EL (cell line): ENCODE measurements at places on chromosomes 16 and 17.
A peak's percentile ranks its signal among the peaks of the same experiment; 100 is the strongest.

DNA sequence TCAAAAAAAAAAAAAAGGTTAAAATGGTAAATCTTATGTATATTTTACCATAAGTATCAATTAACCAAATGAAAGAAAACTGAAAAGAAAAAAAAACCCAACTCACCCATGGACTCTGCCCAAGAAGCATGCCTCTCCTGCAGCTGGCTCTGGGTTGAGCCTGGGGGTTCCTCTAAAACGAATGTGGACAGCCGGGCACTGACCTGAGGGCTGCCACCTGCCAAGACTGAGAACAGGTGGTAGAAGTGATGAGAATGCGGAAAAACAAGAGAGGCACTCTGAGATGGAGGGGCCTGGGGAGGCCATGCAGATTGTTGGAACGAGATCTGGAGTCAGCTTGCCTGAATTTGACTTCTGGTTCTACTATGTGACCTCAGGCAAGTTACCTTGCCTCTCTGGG, 85.5 kb upstream of the MSI2 start:
- DNase-seq: no peak

- DNase-seq: no peak
Observed at GRCh38 chr17:75475144-75475835, 18.9 kb downstream of the TMEM94 start.

- peak; percentile 88 for DNase-seq
Observed at GRCh38 chr16:17389384-17389783, 81.4 kb downstream of the XYLT1 start.

GRCh38 chr17:31148205-31148604, 53.4 kb downstream of the NF1 start:
- peak; percentile 41 for DNase-seq

GRCh38 chr16:53740476-53740875, 36.5 kb downstream of the FTO start:
- DNase-seq: no peak

- no peak for DNase-seq
Observed at GRCh38 chr17:21078016-21078780, 35.4 kb upstream of the USP22 start.

DNA sequence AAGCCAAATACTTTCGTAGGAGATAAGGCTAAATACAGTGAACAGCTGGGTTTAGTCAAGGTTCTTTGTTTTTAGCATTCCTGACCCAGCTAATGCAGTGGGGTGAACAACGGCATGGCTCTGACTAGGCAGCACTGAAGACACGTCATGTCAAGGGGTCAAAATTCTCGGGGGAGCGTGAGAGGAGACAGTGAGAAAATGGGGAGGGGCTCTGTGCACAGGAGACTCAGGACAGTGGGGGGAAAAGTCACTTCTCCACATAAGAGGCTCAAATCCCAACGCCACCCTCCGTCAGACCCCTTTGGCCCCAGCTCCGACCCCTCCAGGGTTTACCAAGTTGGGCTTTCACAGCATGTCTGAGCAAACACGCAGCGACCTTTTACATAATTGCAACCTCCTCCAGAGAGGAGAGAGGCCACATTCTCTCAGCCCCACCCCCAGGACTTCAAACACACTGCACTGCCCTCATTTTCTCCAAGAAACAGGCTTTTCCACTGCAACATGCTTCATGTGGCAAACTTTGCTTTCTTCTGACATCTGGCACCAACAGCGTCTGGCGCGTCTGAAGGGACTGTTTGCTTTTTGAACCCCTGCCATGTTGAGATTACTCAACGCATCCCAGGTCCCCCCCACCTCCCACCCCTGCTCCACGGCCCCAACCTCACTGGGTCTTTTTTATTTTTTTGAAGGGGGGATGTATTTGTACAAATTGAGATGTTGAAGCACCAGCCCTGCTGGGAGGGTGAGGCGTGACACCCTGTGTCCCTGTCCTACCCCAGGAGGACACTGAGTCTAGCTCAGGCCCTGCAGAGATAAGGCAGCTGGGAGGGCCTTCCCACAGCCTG, 30.0 kb downstream of the AXIN2 start:
- DNase-seq: peak; percentile 31

DNA sequence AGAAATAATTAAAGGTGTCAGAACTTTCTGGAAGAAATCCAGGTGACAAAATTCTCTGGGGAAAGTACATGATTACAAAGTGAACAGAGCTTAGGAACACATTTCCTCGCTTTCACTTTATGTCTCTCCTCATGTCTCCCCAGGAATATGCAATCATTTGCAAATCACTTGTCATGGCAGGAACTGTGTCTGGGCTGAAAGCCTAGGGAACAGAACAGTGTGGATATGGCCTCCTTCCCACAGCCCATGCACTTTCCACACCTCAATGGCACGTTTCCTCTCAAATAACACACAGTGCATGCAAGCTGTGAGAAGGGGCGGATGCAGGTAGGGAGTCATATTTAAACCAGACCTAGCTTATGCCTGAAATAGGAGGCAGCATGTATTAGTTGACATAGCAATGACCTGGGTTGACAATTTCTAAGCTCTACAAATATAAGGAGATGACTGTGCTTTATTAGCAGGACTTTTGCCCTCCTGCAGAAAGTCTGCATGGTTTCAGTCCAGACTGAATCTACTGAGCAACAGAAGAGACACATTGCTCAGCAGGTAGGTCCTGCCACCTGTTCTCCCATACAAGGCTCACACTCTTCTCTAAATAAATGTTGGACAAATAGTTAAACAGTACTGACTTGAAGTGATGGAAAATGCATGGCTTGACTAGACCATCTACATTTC, 236.0 kb upstream of the ELAC2 start:
- DNase-seq: no peak

DNA sequence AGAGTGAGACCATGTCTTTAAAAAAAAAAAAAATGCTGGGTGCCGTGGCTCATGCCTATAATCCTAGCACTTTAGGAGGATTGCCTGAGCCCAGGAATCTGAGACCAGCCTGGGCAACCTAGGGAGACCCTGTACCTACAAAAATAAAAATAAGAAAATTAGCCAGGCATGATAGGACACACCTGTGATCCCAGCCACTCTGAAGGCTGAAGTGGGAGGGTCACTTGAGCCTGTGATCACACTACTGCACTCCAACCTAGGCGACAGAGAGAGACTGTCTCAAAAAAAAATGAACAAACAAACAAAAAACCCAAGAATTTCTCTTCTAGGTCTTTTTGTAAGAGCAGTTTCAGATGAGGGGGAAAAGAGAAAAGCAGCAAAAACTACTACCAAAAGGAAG, 34.6 kb downstream of the NME2 start:
- DNase-seq: no peak

GRCh38 chr17:41404024-41404671, 6.7 kb upstream of the KRT31 start:
- DNase-seq: peak; percentile 99

DNA sequence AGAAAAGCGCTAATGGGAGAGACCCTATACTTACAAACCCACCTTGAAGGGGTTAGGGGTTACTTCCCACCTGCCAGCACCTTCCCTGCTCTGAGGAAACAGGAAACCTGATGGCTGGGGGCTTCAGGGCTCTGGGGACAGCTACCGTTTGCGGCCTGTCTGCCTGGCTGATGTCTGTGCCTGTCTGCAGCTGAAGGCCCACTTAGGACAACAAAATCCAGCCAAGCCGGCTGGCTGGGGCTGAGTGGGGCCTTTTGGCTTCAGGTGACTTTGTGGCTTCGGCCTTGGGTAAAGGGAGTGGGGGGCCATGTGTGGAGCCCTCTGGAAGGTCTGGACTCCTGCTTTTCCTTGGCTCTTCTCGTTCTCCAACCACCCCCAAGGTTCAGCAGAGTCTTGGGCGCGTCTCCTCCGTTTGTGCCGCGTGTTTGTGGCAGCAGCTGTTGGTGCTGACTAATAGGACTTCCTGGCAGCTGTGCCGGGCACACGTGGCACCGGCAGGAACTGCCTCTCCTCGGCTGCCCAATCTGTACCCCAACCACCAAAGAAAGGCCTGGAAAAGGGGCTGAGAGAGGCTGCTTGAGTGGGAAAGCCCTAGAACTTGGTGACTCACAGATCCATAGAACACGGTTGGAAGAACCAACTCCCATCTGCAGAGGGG, 186.7 kb downstream of the MSI2 start:
- peak; percentile 28 for DNase-seq

DNA sequence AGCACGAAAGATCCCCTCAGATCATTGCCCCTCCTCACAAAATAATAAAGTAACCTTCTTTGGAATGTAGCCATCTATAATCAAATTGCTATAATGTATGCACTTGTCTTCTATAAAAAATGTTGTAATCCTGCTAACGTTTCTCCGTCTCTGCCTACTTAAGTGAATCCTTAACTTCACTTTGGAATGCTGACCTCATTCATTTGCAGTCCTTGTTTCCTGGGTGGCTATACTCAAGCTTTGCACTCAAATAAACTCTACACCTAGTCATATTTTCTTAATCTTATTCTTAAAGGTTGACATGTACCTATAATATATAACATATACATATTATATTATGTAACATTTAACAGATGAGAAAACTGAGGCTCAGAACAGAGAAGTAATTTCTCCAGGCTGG, 22.7 kb downstream of the CHD9NB start:
- DNase-seq: no peak

- no peak for DNase-seq
Observed at GRCh38 chr17:77164483-77165091, 23.8 kb downstream of the SEC14L1 start.

DNA sequence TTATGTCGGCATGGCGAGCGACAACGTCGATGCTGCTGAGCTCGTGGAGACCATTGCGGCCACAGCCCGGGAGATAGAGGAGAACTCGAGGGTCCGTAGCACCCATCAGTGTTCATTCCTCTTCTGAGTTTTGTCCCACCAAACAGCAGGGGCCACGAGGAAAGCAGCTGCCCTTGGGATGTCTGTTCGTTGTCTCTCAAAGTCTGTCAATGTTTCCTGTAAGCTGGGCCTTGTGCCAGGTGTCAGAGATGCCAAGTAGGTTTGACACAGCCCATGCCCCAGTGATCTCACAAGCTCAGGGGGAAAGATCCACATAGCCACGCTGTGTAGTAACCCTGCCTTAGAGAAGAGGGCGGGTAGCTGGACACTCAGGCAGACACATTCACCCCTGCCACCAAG, 22.6 kb downstream of the NTAN1 start:
- DNase-seq: no peak

GRCh38 chr16:17518441-17518840, 47.7 kb upstream of the XYLT1 start:
- DNase-seq: peak; percentile 75

DNA sequence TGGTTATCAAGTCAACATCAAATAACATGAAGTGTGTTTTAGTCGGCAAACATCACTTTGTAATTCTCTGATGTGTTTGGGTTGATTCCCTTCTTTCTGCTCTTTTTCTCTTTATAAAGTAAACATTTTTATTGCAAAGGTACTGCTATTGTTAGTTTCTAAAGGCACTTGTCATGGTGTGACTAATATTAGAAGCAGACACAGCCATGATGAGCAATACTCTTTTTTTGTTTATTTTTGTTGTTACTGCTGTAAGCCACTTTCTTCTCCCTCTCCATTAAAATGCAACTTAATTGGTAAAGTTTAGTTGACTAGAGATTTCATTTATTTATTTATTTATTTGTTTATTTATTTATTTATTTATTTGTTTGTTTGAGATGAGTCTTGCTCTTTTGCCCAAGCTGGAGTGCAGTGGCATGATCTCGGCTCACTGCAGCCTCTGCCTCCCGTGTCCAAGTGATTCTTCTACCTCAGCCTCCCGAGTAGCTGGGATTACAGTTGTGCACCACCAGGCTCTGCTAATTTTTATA, 424.7 kb downstream of the WWOX start:
- DNase-seq: no peak

DNA sequence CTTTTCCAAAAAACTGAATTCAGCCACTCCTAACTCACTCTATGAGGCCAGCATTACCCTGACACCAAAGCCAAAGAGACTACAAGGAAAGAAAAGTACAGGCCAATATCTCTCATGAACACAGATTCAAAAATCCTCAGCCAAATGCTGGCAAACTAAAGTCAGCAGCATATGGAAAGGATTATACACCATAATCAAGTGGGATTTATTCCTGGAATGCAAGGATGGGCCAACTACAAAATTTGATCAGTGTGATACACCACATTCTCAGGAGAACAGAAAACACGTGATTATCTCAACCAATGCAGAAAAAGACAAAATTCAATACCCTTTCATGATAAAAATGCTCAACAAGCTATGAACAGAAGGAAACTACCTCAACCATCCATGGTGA, 7.7 kb upstream of the AATK start:
- DNase-seq: no peak

DNA sequence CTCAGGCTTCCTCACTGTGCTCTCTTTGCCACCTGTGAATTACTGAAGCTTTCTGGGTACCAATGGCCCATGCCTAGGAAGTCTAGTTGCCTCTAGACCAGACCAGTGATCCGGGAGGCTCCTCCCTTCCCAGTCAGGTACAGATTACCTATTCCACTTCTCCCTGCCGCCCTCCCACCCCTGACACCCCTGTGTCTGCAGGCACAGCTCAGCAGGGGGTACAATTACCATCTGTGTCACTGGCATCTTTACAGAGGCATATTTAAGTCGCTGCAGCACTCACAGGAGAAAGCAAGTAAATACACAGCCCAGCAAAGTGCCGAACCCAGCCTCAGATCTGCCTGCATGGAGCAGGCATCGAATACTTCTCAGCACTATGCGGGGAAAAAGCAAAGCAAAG, 5.3 kb upstream of the WSCD1 start:
- DNase-seq: no peak
